ENCODE measurements at places on chromosomes 2 and 18.
A peak's percentile ranks its signal among the peaks of the same experiment; 100 is the strongest.

DNA sequence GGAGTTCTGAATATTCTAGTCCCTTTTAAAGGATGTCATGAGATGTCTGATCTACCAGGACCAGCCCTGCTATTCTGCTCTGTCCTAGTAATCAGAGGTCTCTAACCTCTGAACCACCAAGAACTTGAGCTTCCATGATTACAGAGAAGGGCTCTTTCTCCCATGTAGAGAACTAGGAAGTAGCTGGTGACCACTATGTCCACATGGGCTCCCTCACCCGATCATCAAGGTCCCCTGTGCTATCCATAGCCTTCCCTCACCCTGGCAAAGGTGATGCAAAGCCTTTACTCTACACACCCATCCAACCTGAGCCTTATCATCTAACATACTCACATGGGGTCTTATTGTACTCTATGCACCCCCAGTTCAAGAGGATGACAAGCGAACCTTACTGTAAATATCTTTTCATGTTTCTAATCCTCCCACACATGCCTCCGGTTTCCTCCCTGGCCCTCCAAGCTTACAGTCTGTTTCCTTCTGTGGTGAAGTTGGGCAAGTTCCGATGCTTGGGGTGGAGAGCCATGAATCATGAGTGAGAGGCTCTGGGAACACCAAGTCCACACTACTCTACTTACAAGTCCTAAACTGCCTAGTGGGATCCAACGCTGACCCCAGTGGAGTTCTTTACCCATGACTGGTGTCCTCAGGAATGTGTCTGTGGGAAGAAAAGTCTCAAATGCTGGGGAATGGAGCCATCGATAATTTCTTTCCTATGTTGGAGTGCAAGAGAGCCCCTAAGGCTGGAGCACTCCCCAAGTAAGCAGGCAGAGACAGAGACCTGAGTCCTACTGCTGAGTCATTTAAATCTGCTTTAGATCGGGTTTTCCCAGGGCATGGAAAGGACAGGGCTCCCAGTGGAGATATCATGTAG, 73.3 kb upstream of the KLF7 start:
- DNase-seq: no peak

GRCh38 chr2:83461135-83461534, 997.9 kb downstream of the SUCLG1 start:
- DNase-seq: no peak

- DNase-seq: no peak
These were observed 356.7 kb upstream of the MYT1L start for GRCh38 chr2:2687745-2688144.

GRCh38 chr2:90069290-90069894, 1377.9 kb downstream of the RPIA start:
- no peak for DNase-seq

DNA sequence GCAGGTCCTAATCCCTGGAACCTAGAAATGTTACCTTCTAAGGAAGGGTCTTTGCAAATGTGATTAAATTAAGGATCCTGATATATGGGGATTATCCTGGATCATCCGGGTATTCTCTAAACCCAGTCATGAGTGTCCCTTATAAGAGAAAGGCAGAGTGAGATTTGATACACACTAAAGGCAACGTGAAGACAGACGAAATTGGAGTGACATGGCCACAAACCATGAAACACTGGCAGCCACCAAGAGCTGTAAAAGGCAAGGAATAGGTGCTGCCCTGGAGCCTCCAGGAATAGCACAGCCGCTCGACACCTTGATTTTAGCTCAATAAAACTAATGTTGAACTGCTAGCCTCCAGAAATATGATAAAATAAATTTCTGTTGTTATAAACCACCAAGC, 45.0 kb downstream of the TPGS2 start:
- DNase-seq: no peak

GRCh38 chr2:72413716-72414115, 266.1 kb upstream of the CYP26B1 start:
- no peak for DNase-seq

DNA sequence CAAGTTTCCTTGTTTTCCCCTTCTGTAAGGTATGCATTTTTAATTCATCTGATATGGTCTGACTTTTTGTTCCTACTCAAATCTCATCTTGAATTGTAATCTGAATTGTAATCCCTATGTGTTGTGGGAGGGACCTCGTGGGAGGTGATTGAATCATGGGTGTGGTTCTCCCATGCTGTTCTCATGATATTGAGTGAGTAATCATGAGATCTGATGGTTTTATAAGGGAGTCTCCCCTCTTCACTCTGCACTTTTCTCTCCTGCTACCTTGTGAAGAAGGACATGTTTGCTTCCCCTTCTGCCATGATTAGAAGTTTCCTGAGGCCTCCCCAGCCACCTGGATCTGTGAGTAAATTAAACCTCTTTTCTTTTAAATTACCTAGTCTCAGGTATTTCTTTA, 476.1 kb downstream of the LPIN1 start:
- no peak for DNase-seq

DNA sequence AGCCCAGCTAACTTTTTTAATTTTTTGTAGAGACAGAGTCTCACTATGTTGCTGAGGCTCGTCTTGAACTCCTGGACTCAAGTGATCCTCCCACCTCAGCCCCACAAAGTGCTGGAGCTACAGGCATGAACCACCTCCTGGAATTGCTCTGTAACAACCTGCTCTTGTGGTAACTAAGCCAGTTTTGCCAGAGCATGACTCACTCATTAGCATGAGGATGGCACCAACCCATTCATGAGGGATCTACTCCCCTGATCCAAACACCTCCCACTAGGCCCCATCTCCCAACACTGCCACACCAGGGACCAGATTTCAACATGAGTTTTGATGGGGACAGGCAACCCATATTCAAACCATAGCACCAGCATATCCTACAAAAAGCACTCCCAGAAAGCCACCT, 348.9 kb upstream of the RAB12 start:
- DNase-seq: no peak

- no peak for DNase-seq
These were observed 42.5 kb downstream of the DSC3 start for GRCh38 chr18:30999887-31000628.

DNA sequence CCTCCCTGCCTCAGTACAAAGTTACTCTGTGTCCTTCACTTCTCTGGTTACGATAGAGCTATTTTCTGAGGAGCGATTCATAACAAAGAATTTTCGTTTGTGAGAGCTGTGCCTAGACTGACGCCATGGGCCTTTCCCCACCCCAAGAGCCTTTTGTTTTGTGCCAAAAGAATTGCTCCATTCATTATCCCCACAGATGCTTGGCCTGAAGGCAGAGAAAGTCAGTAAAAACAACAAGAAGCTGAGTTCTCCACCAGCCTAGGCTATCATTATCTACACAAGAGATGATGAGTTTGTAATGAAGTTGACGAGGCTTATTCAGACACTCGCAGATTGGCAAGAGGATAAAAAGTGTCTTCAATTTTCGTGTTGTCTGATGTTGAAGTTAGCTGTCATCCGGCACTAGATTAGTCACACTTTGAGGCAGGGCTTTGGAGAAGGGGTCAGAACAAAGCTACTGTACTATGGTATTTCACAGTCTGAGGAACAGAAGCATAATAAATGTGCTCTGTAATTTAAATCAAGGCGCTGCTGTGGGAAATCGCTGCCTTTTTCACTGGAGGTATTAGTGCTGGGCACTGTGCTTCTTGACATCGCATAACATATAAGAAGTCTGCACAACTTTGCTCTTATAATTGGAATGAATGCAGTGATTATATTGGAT, 278.4 kb upstream of the FIGN start:
- DNase-seq: no peak

- DNase-seq: no peak
These were observed 234.7 kb downstream of the C1D start for GRCh38 chr2:67828066-67828465.

GRCh38 chr18:3256693-3257626, 5.0 kb upstream of the MYL12B start:
- DNase-seq: no peak

DNA sequence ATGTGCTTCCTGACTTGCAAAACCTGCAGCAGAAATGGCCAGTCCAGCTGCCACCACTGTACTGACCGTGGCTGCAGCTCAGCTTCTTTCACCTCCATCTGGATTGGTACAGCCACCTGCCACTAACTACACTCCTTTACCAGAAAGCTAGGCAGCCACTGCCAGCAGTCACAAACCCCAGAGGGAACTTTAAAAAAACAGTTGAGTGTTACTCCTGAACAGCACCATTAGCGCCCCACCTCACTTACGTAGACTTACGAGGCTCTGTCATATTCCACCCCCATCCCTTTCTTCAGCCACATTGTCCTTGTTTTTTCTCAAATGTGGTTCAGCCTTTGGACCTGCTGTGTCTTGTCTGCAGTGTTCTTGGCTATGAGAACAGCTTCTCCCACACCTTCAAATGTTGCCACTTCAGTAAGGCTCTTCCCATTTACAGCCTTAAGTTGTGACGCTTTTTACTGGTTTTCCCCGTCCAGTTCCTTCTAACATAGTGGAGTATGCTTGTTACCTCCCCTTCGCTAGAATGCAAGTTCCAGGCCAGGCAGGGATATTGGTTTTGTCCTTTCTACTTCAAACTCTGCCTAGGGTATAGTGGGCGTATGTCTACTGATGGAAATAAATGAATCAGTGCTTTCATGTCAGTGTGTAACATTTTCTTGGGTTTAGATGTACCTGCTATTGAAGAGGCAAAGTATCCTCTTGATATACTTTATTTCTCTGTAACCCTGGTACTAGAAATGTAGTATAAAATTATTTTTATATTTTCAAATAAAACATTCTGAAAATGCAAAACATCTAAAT, 17.0 kb downstream of the HNRNPA3 start:
- no peak for DNase-seq

DNA sequence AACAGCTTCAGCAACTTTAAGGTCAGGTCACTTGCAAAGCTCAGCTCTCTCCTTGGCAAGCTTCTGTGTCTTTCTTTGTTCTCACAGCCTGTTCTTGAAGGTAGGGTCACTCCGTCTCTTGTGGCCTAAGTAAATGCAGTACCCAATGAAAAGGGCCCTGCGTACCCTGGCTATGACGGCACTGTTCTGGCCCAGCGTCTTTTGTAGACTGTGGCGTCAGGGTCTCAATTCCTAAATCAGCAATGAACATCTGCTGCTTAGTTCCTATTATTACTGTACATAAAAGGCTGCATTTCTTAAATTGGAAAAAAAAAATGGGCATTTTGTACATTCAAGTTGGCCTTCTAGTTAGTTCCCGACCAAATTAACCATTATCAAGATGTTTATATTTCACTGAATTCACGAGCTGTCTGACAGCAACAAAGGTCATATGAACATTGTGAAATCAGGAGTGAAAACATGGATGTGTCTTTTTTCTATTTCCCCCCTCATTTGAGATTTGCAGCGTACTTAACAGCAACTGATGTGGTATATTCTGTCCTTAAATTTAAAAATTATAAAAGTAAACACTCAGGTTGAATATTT, 17.0 kb upstream of the MTCL1 start:
- no peak for DNase-seq

- no peak for DNase-seq
These were observed 39.8 kb downstream of the LMAN2L start for GRCh38 chr2:96700086-96700485.

DNA sequence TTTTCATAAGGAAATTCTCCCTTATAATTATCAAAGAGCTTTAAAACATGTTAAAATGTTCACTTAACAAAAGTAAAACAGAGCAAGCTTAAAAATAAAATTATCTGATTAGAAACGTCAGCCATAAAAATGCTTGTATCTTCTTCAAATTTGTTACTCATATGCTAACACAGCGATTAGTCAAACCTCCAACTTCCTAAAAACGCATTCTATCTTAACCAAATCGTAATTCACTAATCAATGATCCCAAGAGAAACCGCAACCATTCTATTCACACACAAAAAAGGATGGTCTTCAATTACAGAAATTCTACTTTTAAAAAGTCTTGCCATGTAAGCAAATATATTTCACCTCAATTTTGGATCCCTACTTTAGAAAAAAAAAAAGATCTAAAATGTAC, 1.9 kb downstream of the STK17B start:
- no peak for DNase-seq

GRCh38 chr2:675982-676646, 1.1 kb downstream of the TMEM18 start:
- peak; percentile 54 for DNase-seq

- DNase-seq: no peak
These were observed 11.1 kb downstream of the DNAH6 start for GRCh38 chr2:84527137-84528129.

- no peak for DNase-seq
These were observed 105.5 kb downstream of the NOL10 start for GRCh38 chr2:10584242-10584753.

GRCh38 chr18:62852851-62853250, 137.5 kb downstream of the PHLPP1 start:
- DNase-seq: no peak

DNA sequence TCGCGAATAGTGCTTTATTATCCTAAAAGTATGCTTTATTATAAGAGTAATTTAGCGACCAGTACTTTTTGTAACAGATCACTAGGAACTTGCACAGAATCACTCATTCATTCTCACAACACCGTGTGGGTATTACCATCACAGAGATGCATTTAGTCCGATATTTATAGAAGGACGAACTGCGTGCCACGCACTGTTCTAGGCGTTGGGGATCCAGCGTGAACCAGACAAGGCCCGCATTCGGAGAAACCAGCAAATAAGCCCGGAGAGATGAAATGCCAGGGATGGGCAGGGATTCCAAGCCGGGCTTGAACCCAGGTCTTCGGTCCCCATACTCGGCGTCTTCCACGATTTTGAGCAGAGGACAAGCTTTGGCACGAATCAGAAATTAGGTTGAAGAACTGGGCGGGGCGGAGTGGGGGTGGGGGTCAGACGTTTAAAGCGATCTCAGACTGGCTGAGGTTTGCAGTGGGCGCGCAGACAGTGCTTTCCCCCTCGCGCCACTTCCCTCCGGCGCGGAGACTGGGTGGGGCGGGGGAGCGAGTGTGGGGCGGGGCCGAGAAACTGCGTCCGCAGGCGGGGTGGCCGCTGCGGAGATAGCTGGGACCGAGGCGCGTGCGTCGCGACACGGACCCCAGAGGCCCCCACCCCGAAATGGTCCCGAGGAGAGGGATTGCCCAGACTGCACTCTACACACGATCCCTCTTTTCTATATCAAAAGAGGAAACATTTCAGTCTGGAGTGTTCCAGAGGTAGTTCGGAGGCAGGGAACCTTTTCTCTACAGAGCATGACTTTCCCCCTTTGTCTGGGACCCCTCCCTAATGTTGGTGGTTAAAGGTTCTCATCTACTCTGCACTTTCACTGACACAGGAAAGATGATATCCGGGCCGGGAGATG, 1.1 kb upstream of the CXCR4 start:
- peak; percentile 88 for DNase-seq

Measured in activated naive CD4-positive, alpha-beta T cell (primary cell).